ENCODE measurements at places on chromosomes 13 and 19. TPM values are rescaled to one million over a fixed set of nuclear protein-coding genes. Genes with fewer than 3 reads are reported as not detected.
A peak's percentile ranks its signal among the peaks of the same experiment; 100 is the strongest.

DNA sequence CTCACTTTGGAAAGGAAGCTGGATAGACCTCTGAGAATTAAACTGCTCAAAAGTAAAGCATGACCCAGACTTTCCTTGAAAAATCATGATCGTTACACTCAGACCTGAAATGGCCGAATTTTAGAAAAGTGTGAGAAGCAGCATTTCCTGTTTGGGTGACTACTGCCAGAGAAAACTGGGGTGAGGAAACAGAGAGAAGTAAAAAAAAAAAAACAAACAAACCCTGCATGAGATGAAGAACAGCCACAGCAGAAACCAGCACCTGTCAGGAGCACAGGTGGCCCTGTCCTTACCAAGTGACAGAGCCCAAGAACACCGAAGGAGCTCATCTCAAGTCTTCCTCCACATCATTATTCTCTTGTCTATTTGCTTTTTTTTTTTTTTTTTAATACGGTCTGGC is 12.0 kb upstream of the ADPRHL1 start:
- DNase-seq: no peak

GRCh38 chr13:99307648-99308339 is 595 bp upstream of the GPR183 start:
- no peak for DNase-seq

DNA sequence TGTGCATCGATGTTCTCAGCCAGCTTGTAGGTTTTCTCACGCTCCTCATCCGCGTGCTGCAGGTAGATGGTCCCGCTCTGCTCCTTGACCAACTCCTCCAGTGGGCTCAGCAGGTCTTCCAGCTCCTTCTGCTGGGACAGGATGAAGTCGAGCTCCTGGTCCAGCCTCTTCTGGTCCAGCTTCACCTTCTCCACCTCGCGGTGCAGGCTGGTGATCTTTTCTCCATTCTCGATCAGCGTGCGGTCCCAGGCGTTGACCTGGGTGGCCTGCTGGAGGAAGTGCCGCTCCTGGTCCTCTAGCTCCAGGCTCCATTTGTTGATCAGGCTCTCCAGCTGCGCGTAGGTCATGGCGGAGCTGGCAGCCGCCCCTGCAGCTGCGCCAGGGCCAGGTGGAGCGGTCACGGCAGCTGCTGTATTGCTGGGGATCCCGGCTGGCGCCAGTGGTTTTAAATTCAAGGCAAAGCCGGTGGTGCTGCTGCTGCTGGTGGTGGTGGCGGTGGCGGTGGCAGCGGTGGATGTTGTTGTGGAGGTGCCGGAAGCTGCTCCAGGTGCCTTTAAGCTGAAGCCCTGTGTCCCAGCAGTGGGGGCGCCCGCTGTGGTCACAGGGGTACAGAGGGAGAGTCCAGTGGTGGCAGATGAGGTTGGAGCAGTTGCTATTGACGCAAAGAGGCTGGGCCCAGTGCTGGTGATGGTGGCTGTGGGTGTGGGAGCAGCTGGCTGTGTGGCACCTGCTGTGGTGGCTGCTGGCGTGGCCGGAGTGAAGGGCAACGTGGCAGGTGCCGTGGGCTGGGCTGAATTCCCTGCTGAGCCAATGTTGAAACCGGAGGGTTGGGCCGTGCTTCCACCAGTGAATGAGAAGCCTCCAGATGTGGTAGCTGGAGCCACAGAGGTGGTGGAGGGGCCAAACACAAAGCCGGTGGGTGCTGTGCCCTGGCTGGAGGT is 12.1 kb upstream of the IL4I1 start:
- DNase-seq: no peak

DNA sequence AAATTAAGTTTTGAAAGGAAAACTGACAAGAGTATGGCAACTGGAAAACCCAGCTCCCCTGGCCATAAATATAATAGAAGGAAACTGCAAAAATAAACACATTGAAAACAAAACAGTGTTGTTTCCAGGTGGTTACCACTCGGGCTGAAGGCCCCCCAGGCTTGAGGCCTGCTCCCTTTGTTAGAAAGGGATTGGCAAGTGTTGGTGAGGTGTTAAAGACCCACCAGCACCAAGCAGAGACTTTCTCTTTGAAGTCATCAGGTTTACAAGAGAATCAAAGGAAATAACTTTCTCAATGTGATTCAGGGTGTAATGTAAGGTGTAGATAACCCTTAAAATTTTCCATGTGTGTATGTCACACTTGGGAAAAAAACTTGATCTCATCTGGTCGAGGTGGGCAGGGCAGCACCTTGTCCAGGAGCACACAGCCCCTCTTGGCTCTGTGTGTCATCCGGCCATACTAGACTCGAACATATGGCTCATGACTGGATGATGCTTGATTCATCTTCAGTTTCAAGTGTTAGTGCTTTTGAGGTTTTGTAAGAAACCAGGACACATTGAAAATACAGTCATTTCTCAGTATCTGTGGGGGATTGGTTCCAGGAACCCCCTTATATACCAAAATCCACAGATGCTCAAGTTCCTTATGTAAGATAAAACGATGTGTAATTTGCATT is 7.8 kb downstream of the ACTN4 start:
- DNase-seq: no peak

GRCh38 chr19:47613165-47614020 is 4.5 kb downstream of the BICRA start:
- no peak for DNase-seq

DNA sequence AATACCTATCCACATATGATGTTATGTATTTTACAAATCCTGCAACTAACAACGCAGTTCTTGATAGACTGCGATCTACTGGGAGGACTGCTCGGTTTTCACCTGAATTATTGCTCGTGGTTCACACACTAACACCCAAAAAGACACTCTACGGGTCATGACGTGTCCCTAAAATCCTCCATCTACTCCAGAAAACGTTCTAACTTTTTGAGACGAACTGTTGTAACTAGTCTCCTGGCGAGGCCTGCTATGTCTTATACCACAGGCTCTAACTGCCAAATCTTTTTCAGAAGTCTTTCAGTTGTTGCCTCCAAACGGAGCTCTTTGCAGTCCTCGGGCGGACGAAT is 108.2 kb downstream of the KCNRG start:
- DNase-seq: no peak

DNA sequence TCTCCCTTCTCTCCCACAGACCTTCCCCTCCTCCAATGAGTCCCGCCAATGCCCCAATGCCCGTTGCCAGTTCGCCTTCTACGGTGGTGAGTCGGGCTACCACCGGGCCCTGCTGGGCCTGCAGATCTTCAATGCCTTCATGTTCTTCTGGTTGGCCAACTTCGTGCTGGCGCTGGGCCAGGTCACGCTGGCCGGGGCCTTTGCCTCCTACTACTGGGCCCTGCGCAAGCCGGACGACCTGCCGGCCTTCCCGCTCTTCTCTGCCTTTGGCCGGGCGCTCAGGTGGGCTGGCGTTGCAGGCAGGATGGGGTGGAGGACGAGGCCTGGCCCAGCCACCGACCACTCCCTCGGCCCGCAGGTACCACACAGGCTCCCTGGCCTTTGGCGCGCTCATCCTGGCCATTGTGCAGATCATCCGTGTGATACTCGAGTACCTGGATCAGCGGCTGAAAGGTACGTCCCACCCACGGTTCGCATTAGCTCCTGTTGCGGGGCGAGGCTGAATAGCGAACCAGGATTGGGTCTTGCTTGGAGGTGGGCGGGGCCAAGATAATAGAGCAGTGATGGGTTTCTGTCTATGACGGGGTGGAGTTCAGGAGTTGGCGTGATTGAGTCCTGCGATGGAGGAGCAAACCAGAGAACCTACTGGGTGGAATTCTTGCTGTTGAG is 11.1 kb downstream of the SLC44A2 start:
- DNase-seq: no peak

DNA sequence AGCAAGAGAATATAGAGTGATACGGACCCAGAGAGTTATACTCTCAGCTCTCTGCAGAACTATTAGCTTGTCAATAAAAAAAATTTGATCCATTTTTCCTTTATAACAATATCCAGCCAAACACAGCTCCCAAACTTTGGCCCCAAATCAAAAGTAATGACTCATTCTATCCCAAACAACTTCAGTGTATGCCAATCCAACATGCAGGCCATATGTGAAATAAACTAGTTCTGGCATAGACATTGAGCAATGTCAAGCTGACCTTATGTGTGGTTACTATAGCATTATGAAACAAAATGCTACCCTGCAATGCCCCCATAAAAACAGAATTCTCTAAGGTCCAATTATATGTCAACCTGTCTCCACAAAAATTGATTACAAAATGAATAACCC is 209.5 kb downstream of the DNAJC15 start:
- no peak for DNase-seq

DNA sequence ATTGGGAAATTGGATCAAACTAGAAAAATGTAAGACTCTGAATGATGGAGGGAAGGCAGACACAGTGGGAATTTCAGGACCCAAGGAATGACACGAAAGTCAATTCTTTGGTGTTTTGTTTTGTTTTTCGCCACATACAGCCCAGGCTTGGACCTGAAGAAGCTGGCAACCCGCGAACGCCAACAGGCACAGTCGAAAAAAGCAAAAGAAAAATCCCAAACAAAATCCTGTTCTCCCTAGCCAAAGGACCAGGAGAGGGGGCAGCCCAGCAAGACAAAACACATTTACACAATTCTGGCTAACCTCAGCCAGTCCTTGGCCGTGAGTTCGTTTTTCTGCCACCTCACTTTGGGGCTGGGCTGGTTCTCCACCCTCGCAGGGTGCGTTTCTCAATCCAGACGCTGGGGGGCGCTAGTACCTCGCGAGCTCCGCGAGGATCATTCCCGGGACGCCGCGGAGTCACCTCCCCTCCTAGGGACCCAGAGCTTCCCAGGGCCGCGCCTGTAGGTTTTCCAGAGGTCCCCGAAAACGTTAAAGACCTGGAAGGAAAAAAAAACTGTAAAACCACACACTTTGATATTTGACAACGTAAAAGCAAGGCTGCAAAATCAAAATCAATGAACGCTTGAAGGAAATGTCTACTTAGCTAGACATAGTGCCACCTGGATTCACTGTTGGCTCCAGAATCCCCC is 34.9 kb upstream of the TPM4 start:
- peak; percentile 83 for DNase-seq

DNA sequence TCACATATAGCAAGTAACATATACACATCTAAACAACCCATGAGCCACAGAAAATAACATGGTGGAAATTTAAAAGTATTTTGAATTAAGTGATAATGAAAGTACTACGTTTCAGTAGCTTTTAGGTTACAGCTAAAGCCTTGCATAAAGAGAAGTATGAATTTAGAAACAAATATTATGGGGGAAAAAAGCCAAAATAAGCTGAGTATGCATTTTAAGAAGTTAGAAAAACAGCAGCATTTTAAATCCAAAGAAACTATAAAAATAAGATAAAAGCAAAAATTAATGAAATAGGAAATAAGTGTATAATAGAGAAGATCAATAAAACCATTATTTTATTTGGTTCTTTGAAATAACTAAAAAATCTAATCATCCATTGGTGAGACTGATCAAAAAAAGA is 89.8 kb upstream of the ARHGEF7 start:
- DNase-seq: no peak

GRCh38 chr19:9911524-9912185 is 24.7 kb downstream of the OLFM2 start:
- DNase-seq: no peak

DNA sequence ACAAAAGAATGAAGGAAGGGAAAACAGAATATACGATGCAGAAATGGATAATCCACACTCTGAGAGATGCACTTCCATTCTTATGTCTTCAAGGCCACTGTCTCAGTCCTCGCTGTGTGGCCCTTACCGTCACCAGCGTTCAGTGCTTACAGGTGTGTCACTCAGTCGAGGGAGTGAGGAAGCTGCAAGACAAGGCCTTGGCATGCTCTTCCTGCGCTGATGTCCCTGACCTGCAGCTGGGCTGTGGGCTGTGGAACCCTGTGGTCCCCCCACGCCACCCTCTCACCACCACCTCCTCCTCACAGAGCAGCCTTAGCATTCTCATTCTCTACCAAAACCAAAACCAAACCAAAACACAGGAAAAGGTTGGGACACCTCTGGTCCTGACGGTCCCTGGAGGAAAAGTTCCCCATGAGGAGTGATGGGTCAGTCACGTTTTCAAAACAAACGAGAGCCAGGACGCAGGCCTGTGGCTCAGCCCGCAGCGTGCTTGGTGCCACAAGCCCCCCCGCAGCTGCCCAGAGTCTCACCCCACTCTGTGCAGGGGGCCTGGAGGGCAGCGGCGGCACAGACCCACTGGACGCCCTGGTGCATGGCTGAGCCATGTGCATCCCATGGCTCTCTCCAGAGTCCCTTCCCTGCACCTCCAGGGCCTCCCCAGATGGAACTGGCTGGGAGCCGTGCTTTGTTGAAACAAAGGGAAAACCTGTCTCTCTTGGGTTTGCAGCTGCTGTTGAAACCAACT is 48.2 kb upstream of the GPR183 start:
- DNase-seq: no peak

DNA sequence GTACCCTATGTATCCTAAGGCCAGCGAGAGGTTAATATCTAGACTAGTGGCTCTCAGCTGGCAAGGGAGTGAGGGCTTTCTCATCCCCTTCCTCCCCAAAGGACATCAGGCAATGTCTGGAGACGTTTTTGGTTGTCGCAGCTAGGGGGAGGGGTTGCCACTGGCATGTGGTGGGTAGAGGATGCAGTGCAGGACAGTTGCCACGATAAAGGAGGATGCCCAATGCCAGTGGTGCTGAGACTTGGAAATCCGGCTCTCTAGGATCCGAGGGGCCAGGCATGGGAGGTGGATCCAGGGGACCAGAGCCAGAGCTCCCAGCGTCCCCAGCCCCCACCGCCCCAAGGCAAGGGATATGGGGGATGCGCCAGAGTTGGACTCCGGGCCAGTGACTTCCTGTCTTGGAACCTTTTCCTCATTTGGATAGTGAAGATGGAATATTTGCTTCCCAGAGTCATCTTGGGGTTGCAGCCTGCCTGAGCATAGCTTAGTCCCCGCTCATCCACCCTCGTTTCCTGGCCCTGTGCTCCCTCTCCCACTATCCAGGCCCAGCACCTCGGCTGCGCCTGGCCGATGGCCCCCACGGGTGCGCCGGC is 4.9 kb downstream of the SSC5D start:
- DNase-seq: peak; percentile 58

Gene SYT5
- polyA plus RNA-seq: 0.64 TPM

Gene RETN
- polyA plus RNA-seq: 1.2 TPM

Gene AP1M2
- 31.7 TPM for polyA plus RNA-seq

Gene SERTAD3
- 37.4 TPM for polyA plus RNA-seq

Gene SERPINE3
- polyA plus RNA-seq: 0.74 TPM

Gene PEG3
- 27.9 TPM for polyA plus RNA-seq

Gene NFIC
- 48.5 TPM for polyA plus RNA-seq

Data from left lung (tissue), 14 donors.